ENCODE measurements at places on chromosomes 13 and 19. TPM values are rescaled to one million over a fixed set of nuclear protein-coding genes. Genes with fewer than 3 reads are reported as not detected.

The RFPL4AL1 gene
- not detected for total RNA-seq

The CYP4F2 gene
- total RNA-seq: not detected

The CD33 gene
- not detected for total RNA-seq

The PLEKHA4 gene
- total RNA-seq: 1.0 TPM

The IGFL1 gene
- under 0.01 TPM for total RNA-seq

The PGLYRP1 gene
- not detected for total RNA-seq

The ERICH4 gene
- not detected for total RNA-seq

The MAMSTR gene
- 0.57 TPM for total RNA-seq

The NBEA gene
- 3.7 TPM for total RNA-seq

The BAX gene
- 64.6 TPM for total RNA-seq

The CEACAM7 gene
- 2.2 TPM for total RNA-seq

The PCID2 gene
- total RNA-seq: 46.1 TPM

The PTH2 gene
- not detected for total RNA-seq

The SIAH3 gene
- total RNA-seq: not detected

The SSC5D gene
- total RNA-seq: 0.36 TPM

The LYL1 gene
- 0.68 TPM for total RNA-seq
